Stimulated activated naive CD4-positive, alpha-beta T cell (primary cell): ENCODE measurements at places on chromosomes 7 and 10.

- no peak for DNase-seq
Observed at GRCh38 chr10:72728462-72728861, 36.5 kb downstream of the MCU start.

GRCh38 chr10:1829712-1830111 lies 92.4 kb upstream of the ADARB2 start:
- DNase-seq, result no peak

- no peak for DNase-seq
Observed at GRCh38 chr10:126576336-126576735, 94.2 kb downstream of the C10orf90 start.

DNA sequence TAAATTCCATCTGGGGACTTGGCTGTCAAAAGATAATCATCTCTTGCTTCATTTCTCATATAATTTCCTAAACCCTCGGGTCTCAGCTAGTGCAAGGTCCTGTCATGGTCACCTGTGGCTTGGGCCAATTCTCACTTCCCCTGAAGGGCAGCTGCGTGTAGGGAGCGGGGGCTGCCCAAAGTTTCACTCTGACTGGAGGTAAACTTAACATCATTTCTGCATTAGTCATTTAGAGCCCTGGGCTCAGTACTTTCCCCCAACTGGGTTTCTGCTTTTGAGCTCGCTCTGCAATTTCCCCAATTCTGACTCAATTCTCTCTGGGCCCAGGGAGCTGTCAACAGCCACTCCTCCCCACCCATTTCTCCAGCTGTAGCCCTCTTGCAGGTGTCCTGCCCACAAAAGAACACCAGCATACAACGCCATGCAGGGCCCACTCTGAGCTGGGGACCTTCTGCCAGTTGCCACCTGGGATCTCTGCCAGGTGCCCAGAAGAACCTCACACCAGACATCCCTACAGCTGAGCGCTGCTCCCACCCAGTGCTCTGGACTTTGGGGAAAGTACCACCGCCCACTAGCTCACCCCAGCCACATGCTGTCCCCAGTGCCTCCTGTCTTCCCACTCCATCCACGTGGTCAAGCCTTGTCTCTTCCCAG lies 37.9 kb downstream of the VOPP1 start:
- DNase-seq, result no peak

- DNase-seq, result no peak
Observed at GRCh38 chr7:116139807-116140206, 70.5 kb upstream of the TES start.

- no peak for DNase-seq
Observed at GRCh38 chr10:13839430-13839990, 252.7 kb downstream of the PRPF18 start.

- DNase-seq, result peak; percentile 42
Observed at GRCh38 chr7:105268511-105269392, 120.0 kb downstream of the SRPK2 start.

GRCh38 chr10:1020958-1021357 lies 4.7 kb downstream of the IDI2 start:
- no peak for DNase-seq

DNA sequence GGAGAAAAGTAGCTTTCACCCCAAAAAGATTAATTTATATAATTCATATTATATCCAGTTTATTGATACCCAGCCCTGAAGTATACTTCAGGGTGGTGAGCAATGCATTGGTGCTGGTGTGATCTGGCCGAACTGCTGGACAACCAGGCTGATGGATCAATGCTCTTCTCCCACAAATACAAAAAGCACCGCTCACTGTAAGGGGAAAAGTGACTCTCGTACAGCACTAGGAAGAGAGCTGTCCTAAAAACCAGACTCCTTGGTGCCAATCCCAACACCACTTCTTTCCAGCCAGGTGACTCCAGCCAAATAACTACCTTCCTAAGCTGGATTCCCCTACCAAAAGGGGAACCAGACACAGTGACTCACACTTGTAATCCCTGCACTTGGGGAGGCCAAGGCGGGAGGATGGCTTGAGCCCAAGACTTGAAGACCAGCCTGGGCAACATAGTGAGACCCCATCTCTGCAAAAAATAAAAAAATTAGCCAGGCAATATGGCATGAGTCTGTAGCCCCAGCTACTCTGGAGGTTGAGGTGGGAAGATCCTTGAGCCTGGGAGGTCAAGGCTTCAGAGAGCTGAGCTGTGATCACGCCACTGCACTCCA lies 13.1 kb upstream of the TNPO3 start:
- DNase-seq, result no peak

GRCh38 chr10:114868870-114869519 lies 47.4 kb downstream of the FHIP2A start:
- no peak for DNase-seq

- no peak for DNase-seq
Observed at GRCh38 chr7:16323313-16323712, 98.0 kb downstream of the CRPPA start.

- no peak for DNase-seq
Observed at GRCh38 chr7:127845522-127846214, 185.6 kb downstream of the LRRC4 start.

- no peak for DNase-seq
Observed at GRCh38 chr7:5635006-5635405, 146.5 kb downstream of the RNF216 start.

DNA sequence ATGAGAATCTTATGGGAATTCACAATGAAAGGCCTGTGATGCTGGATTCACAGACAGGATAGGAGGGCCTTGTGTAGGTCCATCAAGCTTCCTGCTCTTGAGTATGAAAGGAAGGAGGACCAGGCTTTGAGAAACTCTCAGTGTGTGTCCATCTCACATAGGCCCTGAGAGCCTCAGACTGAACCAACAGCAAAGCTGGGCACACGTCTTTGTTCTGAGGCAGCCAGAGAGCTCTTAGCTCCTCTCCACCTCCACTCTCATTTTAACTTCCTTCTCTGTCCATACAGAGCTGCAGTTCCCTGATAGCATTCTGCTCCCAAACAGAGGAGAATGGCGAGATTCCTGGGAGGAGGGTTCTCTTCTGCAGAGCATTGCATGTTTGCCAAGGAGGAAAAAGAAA lies 515.6 kb downstream of the CALN1 start:
- no peak for DNase-seq

- no peak for DNase-seq
Observed at GRCh38 chr10:33422471-33423153, 88.1 kb upstream of the NRP1 start.

GRCh38 chr10:47458466-47459154 lies 25.3 kb downstream of the ANXA8 start:
- no peak for DNase-seq

- no peak for DNase-seq
Observed at GRCh38 chr10:101217450-101218281, 11.6 kb downstream of the LBX1 start.

DNA sequence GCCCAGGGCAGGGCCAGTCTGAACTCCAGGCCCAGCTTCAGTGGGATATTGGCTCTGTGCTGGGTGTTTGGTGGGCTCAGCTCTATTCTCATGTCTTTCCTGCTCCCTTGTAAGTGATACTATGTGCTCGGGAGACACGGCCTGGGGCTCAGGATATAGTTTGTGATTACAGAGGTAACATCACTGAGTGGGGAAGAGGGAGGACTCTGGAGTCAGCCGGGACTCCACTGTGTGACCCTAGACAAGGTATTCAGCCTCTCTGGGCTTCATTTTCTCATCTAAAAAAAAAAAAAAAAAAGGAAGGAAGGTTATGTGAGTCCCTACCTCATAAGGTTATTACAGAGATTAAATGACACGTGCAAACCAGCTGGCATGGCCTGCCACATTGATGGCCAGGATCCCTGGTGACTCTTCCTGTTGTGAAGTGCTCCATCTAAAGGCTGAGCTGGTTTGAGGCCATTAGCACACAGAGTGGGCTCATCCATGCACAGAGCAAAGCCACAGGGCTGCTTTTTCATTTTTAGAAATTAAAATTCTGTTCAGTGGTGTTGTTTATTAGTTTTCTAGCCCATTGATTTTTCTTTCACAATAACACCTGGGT lies 15.7 kb downstream of the SLC13A4 start:
- DNase-seq, result no peak

DNA sequence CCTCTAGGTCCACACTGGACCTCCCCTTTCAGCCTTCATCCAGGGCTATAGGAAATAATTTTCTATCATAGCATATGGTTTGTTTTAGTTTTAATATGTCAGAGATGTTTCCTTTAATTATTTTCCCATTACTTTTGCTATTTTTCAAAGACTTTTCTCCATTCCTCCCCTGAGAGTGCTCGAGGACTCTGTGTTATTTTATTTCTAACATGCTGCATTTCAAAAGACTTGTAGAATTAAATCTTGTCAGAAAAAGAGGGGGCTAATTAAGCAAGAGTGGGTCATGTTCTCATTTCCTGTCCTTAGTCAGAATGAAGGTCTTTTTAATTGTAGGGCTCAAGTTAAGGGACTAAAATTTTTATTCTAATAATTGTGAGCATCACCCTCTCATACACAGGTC lies 71.6 kb upstream of the CTTNBP2 start:
- no peak for DNase-seq

- DNase-seq, result no peak
Observed at GRCh38 chr10:44962870-44963738, 3.5 kb downstream of the RASSF4 start.
